ENCODE measurements at places on chromosomes 13 and 19.
A peak's percentile ranks its signal among the peaks of the same experiment; 100 is the strongest.

GRCh38 chr19:51489113-51489512 is 10.8 kb downstream of the CEACAM18 start:
- no peak for DNase-seq

DNA sequence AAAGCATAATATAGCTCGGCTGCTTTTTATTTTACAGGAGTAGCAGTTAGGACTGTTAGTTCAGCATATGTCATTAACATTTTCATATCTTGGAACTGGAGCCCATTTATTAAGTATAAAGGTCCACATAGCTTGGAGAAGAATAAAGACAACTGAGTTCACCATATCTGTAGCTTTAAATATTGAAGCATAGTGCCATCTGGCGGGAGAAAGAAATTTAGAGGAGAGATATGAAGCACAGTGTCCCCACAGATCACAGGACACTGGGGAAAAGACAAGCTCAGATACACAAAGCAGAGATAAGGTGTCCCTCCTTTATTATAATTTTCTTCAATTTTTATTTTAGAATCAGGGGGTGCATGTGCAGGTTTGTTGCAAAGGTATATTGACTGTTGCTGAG is 104.7 kb upstream of the FREM2 start:
- no peak for DNase-seq

DNA sequence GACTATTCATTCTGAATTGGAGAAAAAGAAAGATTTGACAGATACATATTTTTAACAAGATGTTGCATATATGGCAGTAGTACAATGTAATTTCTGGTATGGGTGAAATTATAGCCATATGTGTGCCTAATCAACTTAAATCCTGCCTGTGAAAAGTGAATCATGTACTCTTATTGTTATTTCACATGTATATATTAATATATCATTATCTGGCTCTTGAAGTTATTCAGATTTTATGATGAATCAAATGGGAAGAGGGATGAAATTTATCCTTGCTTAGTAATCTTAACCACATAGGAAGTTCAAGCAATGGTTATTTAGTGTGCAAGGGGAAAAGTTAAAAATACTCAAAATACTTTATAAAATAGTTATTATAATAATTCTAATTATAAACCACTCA is 80.5 kb downstream of the GPC6 start:
- no peak for DNase-seq

DNA sequence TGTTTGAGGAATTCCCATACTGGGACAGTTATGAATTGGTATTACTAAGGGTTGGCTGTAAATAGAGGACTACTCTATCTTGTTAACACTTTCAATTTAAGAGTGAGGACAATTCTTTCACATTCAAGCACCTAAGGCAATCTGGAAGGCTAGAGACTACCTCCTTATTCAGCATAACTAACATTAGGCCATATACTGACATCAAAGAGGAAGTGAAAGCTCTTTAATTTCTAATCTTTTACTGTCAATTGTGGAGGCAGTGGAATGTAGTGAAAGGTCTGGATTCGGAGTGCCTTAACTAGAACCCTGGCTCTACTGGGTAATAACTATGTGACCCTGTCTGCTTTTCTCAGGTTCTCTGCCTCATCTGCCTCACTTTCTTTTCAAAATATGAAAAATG is 134.0 kb downstream of the UFM1 start:
- DNase-seq: no peak

DNA sequence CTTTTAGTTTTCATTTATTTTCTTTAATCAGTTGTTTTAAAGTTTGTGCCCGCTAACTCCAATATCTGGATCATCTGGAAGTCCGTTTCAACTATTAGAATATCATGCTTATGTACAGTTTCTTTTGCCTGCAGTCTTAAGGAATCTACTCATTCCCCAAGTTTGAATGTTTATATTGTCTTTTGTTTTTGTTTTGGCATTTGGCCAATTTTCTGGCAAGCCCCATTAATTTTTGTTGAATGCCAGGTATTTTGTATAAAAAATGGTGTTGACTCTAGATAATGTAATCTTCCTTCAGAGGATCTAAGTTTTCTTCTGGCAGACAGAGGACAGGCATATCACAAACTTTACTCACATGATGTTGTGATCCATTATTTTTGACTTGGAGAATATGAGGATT is 11.1 kb upstream of the ZNF235 start:
- DNase-seq: no peak

- no peak for DNase-seq
These were observed 292.4 kb downstream of the TEX29 start for GRCh38 chr13:111612886-111613285.

GRCh38 chr19:14089662-14090508 is 666 bp downstream of the SAMD1 start:
- DNase-seq: peak; percentile 65
